ENCODE measurements at places on chromosomes 5 and 9.
A peak's percentile ranks its signal among the peaks of the same experiment; 100 is the strongest.

- no peak for DNase-seq
These were observed 528.7 kb upstream of the DAP start for GRCh38 chr5:11289733-11290132.

- DNase-seq = no peak
These were observed 189.7 kb downstream of the GNAQ start for GRCh38 chr9:77841739-77842386.

DNA sequence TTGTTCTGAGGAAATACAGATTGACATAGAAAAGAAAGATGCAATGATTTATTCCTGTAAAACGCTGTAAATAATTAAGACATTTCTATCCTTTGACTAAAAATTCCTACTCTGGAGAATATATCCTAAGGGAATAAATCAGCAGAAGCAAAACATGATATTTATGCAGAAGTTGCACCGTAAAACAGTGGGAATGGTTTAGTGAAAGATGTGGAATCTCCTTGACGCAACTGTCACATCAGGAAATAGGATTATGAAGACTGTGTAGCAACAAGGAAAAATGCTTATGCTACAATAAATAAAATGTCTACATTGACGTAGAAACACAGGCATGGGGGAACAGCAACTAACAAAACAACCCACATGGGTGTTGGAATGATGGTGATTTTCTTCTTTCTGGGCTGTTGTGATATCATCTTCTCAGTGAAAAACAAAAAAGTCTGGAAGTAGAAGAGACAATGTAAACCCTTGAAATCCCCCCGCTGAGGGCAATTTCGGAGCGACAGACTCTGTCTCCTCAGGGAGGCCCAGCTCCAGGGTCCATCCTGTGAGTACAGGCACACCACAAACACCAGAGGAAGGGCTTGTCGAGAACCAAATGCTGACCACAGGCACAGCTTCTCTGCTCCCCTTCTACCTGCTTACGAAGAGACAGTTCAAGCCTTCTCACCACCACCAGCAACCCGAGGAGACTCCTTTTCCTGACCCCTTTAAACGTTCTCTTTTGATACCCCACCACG lies 25.2 kb downstream of the COL23A1 start:
- DNase-seq = no peak

GRCh38 chr5:10588779-10589447 lies 25.0 kb downstream of the ANKRD33B start:
- DNase-seq = no peak

GRCh38 chr9:88829276-88829675 lies 162.0 kb upstream of the S1PR3 start:
- DNase-seq = no peak

- DNase-seq = no peak
These were observed 5.9 kb upstream of the RHOBTB3 start for GRCh38 chr5:95725071-95725820.

DNA sequence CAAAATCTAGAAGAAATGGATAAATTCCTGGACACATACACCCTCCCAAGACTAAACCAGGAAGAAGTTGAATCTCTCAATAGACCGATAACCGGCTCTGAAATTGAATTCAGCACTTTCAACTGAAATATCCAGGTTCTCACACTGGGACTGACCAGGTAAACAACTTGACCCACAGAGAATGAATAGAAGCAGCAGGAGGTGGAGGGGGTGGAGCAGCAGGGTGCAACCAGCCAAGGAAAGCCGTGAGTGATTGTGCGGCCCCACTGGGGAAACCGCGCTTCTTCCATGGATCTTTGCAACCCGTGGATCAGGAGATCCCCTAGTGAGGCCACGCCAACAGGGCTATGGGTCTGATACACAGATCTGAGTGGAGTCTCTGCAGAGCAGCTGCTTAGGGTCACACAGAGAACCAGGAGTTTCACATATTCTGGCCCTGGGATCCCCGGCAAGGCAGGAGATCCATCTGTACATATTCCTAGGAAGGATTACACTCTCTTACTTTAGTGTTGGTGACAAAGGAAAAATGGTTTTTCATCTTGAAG lies 181.5 kb downstream of the SLCO4C1 start:
- DNase-seq = no peak

- no peak for DNase-seq
These were observed 262.6 kb downstream of the KIAA0825 start for GRCh38 chr5:94355811-94356210.

- DNase-seq = no peak
These were observed 680 bp upstream of the RFK start for GRCh38 chr9:76394960-76395252.

GRCh38 chr9:104786293-104786692 lies 22.4 kb downstream of the NIPSNAP3B start:
- DNase-seq = no peak

- peak; percentile 13 for DNase-seq
These were observed 68.3 kb upstream of the RGS7BP start for GRCh38 chr5:64437496-64437895.

GRCh38 chr9:32906213-32906612 lies 95.2 kb downstream of the APTX start:
- DNase-seq = no peak

- DNase-seq = no peak
These were observed 89.8 kb downstream of the CDKN2A start for GRCh38 chr9:21904371-21904770.

DNA sequence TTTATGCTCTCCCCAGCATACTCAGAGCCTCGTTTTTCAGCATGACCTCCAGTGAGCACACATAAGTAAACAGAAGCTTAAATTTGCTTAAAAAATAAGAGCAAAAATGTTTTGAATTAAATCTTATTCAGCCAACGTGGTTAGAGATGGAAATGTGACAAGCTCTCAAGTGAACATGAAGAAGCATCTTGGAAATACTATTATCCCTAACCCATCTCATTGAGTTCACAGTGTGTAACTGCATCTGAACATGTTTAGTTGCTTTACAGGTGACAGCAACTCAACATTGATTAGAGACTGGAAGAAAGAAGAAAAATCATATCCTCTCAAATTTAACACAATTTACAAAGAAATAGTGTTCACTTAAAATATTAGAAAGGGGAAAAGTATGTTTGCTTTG lies 1785.1 kb downstream of the MAT2B start:
- no peak for DNase-seq

GRCh38 chr5:44384816-44385215 lies 4.4 kb downstream of the FGF10 start:
- no peak for DNase-seq

DNA sequence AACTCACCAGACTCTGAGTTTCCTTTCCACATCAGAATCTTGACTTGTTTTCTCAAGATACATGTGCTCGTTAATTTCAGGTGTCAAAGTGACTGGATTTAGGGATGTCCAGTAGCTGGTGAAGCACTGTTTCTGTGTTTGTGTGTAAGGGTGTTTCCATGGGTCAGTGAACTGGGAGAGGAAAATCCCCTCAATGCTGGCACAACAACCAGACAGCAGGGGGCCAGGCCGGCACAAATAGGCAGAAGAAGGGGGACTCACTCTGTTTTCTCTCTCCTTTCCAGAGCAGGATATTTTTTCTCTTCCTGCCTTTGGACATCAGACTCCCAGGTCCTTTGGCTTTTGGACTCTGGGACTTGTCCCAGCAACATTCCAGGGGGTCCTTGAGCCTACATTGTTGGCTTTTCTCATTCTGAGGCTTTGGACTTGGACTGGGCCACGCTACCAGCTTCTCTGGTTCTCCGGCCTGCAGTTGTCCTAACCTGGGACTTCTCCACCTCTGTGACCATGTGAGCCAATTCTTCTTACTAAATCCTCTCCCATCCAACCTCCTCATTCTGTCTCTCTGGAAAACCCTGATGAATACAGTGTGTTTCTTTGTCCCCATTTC lies 144.0 kb downstream of the CAAP1 start:
- no peak for DNase-seq

GRCh38 chr5:58188262-58188651 lies 271.6 kb downstream of the PLK2 start:
- no peak for DNase-seq

- peak; percentile 34 for DNase-seq
These were observed 305.8 kb downstream of the PDE4D start for GRCh38 chr5:59587489-59588337.

DNA sequence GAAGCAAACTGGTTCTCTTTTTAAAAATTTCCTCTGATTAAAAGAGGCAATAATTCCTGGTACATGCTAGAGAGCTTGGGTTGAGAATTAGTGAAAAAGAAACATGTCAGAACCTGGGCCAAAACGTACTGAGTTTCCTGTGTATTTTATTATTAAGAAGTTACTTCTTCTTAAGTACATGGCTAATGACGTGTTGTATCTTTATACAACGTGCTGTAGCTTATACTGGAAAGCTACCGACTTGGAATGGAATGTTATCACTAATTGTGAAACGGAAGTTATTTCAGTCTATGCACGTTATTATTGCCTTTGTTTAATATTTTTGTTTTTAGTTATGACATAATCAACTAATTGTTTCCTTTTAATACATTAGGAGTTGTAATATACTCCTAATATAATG lies 43.1 kb downstream of the ZNF366 start:
- DNase-seq = no peak

- no peak for DNase-seq
These were observed 40.0 kb downstream of the CXXC5 start for GRCh38 chr5:139688088-139688702.

DNA sequence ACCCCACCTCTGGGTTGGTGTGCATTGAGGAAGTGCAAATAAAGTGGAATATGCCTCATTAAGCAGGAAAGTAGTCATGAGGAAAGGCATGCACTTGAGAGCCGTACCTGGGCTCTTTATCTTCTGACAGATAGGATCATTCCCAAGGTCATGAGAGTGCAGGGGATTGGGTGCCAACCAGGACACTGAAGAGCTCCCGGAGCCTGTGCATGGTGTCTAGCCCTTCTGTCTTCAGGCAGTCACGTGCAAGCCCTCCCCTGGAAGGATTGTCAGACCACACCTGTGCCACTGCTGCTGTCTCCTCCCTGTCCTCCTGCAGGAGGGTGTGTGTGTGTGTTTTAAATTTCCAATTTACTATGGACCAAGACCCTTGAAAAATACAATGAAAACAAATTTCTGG lies 69.6 kb downstream of the PDE8B start:
- no peak for DNase-seq

- DNase-seq = no peak
These were observed 15.9 kb downstream of the DAP start for GRCh38 chr5:10745133-10745532.

DNA sequence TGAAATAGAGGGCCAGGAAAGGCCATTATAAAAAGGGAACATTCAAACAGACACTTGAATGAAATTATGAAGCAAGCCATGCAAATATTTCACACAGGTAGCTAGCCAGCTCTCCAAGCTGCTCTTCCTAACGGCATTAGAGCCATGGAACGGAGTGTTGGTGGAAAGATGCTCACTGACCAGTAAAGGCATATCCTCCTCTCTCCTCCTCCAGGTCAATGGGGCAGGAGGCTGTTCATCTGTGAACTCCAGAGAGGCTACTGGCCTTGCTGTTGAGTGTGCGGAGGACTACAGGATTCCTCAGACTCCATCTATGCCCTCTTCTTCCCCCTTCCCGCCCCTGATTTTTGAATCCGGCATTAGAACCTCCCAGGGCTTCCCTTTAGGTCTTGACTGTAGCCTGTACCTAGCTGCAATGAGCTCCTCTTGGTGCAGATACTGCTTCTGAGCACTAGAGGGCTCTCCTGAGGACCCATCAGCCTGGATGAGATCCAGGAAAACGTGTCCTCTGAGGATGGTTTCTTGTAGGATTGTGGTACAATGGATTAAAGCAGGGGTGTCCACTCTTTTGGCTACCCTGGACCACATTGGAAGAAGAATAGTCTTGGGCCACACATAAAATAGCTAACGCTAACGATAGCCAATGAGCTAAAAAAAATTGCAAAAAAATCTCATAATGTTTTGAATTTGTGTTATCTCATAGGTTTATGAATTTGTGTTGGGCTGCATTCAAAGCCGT lies 162.2 kb downstream of the SREK1 start:
- DNase-seq = peak; percentile 40

DNA sequence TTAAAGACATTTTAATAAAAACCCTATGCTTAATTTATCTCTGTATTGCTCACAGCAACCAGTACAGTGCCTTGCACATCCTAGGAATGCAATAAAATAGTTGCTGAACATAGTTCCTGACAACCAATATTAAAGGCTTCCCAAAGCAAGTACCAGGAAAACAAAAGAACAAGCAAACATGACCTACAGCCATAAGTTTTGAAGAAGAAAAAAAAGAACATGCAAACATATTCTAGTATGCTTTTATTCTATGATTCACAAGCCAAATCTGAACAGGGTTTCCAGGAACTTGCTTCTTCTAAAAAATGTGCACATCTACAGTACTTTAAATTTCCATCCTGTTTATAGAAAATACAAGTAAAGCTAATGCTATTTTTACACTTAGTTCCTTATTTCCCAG lies 4.5 kb downstream of the CEMIP2 start:
- DNase-seq = no peak

DNA sequence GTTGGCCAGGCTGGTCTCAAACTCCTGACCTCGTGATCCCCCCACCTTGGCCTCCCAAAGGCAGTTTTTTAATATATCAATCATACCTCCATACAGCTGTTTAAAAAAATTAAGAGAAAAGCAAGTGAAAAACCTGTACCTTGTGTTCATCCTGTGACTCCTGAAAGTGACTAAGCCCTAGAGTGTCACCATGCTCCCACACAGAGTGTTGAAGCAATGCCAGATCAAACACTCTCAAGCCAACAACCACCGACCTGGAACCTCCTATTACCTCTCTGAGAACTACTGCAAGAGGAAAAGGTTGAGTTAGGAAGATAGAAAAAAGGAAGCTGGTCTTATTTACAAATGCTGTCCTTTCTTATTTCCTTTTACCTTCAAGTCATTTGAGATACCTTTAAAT lies 123.5 kb downstream of the RASEF start:
- no peak for DNase-seq

GRCh38 chr5:142716963-142717362 lies 31.1 kb upstream of the FGF1 start:
- no peak for DNase-seq

- DNase-seq = no peak
These were observed 23.6 kb upstream of the KCNIP1 start for GRCh38 chr5:170480260-170480659.

DNA sequence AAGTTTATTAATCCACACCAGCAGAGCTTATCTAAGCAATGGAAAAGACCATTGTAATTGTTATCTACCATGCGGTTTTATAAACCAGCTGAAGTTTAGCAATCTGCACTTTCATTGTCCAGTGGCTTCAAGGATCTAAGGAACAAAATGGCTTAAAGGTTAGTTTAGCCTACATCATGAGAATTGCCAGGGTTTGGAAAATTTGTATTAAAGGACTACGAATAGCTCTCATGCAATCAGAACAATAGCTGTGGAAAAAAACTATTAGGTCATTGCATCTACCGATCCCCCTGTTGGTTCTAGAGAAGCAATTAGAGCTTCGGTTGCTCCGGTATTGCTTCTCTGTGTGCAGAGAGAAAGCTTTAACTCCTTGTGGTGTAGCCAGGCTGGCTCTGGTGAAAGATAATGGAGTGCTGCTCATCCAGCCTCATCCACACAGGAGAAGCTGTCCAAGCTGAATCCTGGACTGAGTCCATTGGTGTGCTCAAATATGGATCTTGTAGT lies 86.3 kb upstream of the SLC12A2 start:
- DNase-seq = no peak

- DNase-seq = no peak
These were observed 8.4 kb downstream of the BRD3OS start for GRCh38 chr9:134033516-134034214.
